ENCODE measurements at places on chromosomes 13 and 19. TPM values are rescaled to one million over a fixed set of nuclear protein-coding genes. Genes with fewer than 3 reads are reported as not detected.

DNA sequence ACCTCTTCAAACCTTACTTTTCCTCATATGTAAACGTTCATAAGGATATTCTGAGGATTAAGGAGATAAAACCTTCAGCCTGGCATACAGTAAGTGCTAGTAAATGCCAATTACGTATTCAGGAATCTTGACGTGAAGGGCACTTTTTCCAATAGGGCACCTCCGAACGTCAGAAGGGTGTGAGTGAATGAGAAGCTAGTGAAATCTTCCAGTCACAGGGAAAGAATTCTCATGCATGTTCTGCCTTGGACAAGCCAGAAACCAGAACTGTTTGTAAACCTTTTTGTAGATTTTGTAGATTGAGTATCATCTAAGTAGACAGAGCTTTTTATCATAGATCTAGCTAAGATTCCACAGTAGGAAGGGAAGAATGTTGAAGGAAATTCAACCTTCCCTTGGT, 16.5 kb downstream of the DGKH start:
- no peak for DNase-seq

The FOXA3 gene
- 1.1 TPM for total RNA-seq

- no peak for DNase-seq
Observed at GRCh38 chr13:86758116-86758515, 913.1 kb upstream of the SLITRK5 start.

DNA sequence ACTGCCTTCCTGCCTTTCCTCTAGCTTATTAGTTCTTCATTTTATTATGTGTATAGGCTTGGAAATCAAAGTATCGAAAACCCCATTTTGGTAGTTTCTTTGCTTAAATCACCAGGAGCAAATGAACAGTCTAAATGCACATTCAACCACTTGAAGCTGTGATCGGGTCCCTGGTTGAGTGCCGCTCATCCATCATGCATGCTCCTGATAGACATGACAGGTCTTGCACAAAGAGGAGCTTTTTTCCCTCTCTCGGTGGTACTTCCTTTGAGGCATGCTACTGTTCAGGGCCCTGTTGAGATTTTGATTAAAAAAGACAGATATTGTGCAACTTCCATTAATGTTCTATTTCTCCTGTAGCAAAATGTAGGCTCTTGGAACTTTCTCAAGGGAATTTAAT, 185.8 kb downstream of the OLFM4 start:
- DNase-seq: no peak

DNA sequence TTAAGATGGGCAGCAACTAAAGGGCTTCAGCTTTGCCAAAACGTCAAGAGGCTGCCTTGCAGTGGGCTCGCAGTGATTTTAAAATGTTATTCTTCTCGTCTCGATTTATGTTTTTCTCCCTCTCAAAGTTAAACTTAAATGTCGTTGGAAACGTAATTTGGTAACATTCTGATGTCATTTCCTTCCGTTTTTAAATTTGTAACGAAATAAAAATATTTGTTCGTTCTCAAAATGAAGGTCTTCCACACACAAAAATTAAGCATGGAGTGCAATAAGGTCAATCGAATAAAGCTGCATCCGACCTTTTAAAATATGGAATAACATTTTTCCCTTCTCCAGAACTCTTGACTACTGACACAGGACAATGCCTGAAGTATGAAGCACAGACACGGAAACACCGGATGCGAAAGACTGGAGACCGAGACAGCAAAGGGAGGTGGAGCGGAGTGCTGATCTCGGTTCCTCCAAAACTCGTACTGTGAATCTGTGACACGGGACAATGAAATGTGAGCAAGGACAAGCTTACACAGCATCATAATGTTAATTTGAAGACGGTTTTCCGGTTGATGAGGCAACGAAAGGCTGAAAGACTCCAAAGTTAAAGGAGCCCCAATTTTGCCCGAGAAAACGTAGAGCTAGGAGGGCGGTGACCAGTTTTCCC, 850 bp downstream of the MTMR6 start:
- no peak for DNase-seq

The HSH2D gene
- total RNA-seq: 0.92 TPM

The MYH14 gene
- 19.2 TPM for total RNA-seq

The KCNRG gene
- 0.14 TPM for total RNA-seq
